GM23338 (cell line): ENCODE measurements at places on chromosomes 7 and 10. TPM values are rescaled to one million over a fixed set of nuclear protein-coding genes. Genes with fewer than 3 reads are reported as not detected.

SPACDR gene
- 0.52 TPM in 1 of 2 replicates, not detected in the other for total RNA-seq

C10orf95 gene
- 0.69 TPM in 1 of 2 replicates, not detected in the other for total RNA-seq

CPA2 gene
- total RNA-seq, result not detected in 2 replicates

CHST12 gene
- 10.1 and 12.0 TPM in 2 replicates for total RNA-seq

NUTM2E gene
- total RNA-seq, result 0.12 TPM in 1 of 2 replicates, not detected in the other

INMT gene
- 0.19 and 1.1 TPM in 2 replicates for total RNA-seq

IGFBP3 gene
- 8.2 and 11.2 TPM in 2 replicates for total RNA-seq

HTRA1 gene
- total RNA-seq, result 16.1 and 16.5 TPM in 2 replicates

VPS26A gene
- 39.3 and 41.6 TPM in 2 replicates for total RNA-seq

ADAM12 gene
- total RNA-seq, result 0.16 and 0.87 TPM in 2 replicates

CCM2 gene
- 37.0 and 40.1 TPM in 2 replicates for total RNA-seq

NPY gene
- total RNA-seq, result 3.1 TPM in 1 of 2 replicates, not detected in the other

SLC13A1 gene
- not detected in 2 replicates for total RNA-seq

STEAP1 gene
- total RNA-seq, result 14.7 and 17.1 TPM in 2 replicates

NAT16 gene
- 0.21 TPM in 1 of 2 replicates, not detected in the other for total RNA-seq

SEC61A2 gene
- total RNA-seq, result 17.6 and 18.2 TPM in 2 replicates

PAXIP1 gene
- total RNA-seq, result 32.8 and 36.9 TPM in 2 replicates

GDF10 gene
- 0.21 and 0.43 TPM in 2 replicates for total RNA-seq

FANK1 gene
- total RNA-seq, result 0.69 TPM in 1 of 2 replicates, not detected in the other

PLEKHS1 gene
- total RNA-seq, result not detected in 2 replicates

FGFBP3 gene
- total RNA-seq, result 73.2 and 73.9 TPM in 2 replicates

CPA4 gene
- total RNA-seq, result not detected in 2 replicates

HBP1 gene
- 40.5 and 52.8 TPM in 2 replicates for total RNA-seq

STK31 gene
- total RNA-seq, result 0.31 and 0.43 TPM in 2 replicates

GPR15LG gene
- total RNA-seq, result not detected in 2 replicates

KAZALD1 gene
- 1.2 and 1.3 TPM in 2 replicates for total RNA-seq

BNIP3 gene
- total RNA-seq, result 48.8 and 75.0 TPM in 2 replicates

CTNNA3 gene
- 0.50 and 3.3 TPM in 2 replicates for total RNA-seq

TIMM23B gene
- total RNA-seq, result 17.3 and 18.9 TPM in 2 replicates

GIMAP5 gene
- total RNA-seq, result not detected in 2 replicates

BTAF1 gene
- total RNA-seq, result 47.3 and 55.7 TPM in 2 replicates

AKR1D1 gene
- total RNA-seq, result 0.14 TPM in 1 of 2 replicates, not detected in the other

GPR85 gene
- 0.35 and 0.47 TPM in 2 replicates for total RNA-seq

GTF2I gene
- total RNA-seq, result 219 and 242 TPM in 2 replicates

KIF5B gene
- 81.8 and 86.4 TPM in 2 replicates for total RNA-seq

FAM241B gene
- total RNA-seq, result 6.7 and 8.7 TPM in 2 replicates

CCL24 gene
- total RNA-seq, result not detected in 2 replicates

LIPF gene
- total RNA-seq, result not detected in 2 replicates

LHFPL3 gene
- 0.24 and 0.43 TPM in 2 replicates for total RNA-seq

CPN1 gene
- total RNA-seq, result not detected in 2 replicates

TMEM176A gene
- not detected in 2 replicates for total RNA-seq

STRIP2 gene
- 7.4 and 10.6 TPM in 2 replicates for total RNA-seq

ETV1 gene
- 53.5 and 61.9 TPM in 2 replicates for total RNA-seq

RAMP3 gene
- 0.35 and 4.6 TPM in 2 replicates for total RNA-seq
